NCI-H1417 treated with DMSO at 0.1 percent for 48 hours (cell line): ENCODE measurements at places on chromosomes 4 and X.

GRCh38 chrX:989959-990510, 222.4 kb downstream of the CRLF2 start:
- no peak for DNase-seq

- DNase-seq: no peak
These were observed 6.8 kb upstream of the SHOX start for GRCh38 chrX:623599-624315.

GRCh38 chrX:125319646-125320521, at the start of gene TEX13C:
Gene TEX13C (plus strand): TSS chrX:125319871. CDS start chrX:125320120, 249 bp downstream.
- DNase-seq: no peak

DNA sequence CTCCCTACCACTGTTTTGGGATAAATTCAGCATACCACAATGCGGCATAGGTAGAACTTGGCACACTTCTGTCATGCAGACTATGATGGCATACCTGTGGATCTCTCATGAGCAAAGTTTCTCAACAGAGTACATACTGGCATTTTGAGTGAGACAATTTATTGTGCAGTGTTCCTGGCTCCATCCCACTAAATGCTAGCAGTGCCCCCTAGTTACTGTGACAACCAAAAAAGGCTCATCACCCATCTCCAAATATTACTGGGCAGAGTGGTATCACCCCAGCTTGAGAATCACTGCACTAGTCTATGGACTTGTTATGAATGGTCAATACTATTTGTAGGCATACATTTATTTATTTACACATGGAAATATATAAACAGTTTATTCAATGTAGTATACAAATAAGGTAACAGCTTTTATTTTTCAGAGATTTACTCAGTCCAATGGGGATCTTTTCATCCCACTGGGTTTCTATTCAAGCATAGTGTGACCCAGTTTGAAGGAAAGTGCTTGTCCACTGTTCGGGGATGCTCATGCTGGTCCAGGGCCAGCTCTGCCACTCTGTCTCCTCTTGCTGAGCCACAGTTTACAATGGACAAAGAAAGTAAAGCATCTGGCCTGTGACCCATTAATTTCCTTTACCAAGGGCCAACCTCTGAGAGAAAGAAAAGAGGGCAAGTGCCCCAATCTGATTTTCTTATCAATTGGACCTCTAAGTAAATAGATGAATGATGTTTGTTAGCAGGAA, 81.0 kb upstream of the IL2 start:
- DNase-seq: no peak

GRCh38 chrX:130974323-130974722, 71.3 kb upstream of the ENOX2 start:
- no peak for DNase-seq

GRCh38 chr4:142832022-142832421, 14.1 kb downstream of the INPP4B start:
- no peak for DNase-seq

- DNase-seq: no peak
These were observed at the start of gene AMER1 for GRCh38 chrX:64205441-64205734. Gene AMER1 (minus strand): TSS chrX:64205708. CDS start chrX:64193286, 12,422 bp downstream.

DNA sequence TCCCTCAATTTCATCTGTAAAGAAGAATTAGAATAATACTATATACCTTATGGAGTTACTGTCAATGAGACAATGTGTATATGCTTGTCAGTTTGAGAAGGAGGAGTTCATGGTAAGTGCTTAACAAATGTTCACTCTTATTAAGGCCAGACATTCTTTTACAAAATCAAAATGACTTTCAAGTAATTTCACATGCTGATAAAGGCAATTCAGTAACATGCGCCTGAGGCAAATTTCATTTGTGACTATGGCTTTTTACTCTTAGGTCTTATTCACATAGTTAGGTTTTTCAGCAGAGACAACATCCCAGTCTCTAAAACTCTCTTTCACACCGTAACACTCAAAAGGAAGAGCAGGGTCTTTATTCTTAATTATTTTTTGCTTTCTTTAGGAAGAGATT, 174.4 kb downstream of the CAMK2D start:
- DNase-seq: no peak

- no peak for DNase-seq
These were observed 111.2 kb downstream of the TBL1X start for GRCh38 chrX:9576059-9576458.

- DNase-seq: no peak
These were observed 4.0 kb downstream of the PCYT1B start for GRCh38 chrX:24643116-24643515.

- no peak for DNase-seq
These were observed 13.7 kb downstream of the TEC start for GRCh38 chr4:48255959-48256342.

DNA sequence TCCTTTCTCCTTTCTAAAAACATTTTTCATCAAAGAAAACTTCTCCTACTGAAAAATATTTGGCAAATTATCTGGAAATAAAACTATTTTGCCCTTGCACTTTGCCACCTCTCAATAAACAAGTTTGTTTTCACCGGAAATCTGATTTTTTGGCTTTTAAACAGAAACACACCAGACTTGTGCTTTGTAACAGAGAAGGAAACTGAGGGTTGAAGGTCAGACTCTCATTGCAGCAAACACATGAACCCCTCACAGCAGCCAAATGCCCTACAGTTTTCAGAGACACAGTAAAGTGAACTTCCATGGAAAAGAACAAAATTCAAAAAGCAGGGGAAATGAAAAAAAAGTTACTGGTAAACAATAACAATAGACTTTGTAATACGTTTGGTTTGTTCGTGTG, 95.6 kb upstream of the WDR17 start:
- DNase-seq: no peak

- DNase-seq: no peak
These were observed 39.5 kb downstream of the NSD2 start for GRCh38 chr4:1910643-1911042.

- DNase-seq: no peak
These were observed 56.3 kb downstream of the SHROOM2 start for GRCh38 chrX:9842541-9842940.

DNA sequence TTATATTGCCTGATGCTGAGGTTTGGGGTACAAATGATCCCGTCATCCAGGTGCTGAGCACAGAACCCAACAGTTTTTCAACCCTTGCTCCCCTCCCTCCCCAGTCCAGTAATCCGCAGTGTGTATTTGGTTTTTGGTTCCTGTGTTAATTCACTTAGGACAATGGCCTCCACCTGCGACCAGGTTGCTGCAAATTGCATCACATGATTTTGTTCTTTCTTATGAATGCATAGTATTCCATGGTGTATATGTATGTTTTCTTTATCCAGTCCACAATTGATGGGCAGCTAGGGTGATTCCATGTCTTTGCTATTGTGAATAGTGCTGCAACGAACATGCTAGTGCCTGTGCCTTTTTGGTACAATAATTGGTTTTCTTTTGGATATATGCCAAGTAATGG, 25.4 kb downstream of the GABRQ start:
- no peak for DNase-seq

DNA sequence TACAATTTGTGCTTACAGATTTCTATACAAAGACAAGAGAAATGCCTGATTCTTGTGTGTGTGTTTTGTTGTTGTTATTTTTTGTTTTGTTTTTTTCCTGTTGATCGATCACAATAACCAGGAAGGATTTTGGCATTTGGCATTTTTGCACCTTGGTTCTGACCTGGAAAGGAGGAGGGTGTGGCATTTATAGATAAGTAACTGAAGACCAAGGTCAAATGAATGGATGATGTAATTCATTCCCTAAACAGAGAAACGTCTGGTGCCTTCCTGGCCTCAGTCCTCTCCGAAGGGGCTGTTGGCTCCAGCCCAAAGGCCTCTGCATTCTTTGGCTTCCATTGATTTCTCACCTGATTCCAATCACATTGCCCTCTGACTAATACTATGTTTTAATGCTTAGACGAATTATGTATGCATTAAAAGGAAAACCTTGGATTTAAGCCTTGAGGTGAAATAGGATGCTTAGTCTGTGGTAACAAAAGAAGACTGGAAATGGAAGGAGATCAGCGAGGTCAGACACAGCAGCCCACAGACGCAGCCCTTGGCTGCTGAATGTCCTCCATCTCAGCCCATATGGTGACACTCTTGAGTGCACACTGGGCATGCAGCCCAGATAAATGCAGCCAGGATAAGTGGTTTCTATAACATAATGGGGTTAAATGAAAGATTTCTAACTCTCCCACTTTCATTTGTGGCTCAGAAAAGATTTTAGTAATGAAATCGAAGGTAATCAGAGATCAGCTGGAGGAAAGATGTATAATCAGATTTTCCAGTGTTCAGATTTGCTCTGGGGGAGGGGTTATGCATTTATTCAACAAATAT, 60.5 kb upstream of the TRIM2 start:
- no peak for DNase-seq

DNA sequence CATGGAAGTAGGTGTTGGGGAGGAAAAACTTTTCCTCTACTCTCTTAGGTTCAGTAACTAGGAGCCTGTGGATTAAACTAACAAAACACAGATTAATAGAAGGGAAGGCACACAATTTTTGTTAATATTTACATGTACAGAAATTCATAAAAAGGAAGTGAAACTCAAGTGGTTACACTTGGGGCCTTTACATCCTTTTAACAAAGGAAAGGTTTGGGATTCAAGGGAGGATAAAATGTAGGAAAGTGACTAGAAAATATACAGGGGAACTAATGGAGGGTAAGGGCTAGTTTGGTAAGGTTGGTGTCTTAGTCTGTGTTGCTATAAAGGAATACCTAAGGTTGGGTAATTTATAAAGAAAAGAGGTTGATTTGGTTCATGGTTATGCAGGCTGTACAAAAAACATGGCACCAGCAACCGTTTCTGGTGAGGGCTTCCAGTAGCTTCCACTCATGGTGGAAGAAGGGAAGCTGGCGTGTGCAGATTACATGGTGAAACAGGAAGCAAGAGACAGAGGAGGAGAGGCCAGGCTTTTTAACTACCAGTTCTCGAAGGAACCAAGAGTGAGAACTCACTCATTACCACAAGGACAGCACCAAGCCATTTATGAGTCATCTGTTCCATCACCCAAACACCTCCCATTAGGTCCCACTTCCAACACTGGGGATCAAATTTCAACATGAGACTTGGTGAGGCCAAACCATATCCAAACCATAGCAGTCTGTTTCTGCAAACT, 124.4 kb downstream of the CHRDL1 start:
- DNase-seq: no peak

DNA sequence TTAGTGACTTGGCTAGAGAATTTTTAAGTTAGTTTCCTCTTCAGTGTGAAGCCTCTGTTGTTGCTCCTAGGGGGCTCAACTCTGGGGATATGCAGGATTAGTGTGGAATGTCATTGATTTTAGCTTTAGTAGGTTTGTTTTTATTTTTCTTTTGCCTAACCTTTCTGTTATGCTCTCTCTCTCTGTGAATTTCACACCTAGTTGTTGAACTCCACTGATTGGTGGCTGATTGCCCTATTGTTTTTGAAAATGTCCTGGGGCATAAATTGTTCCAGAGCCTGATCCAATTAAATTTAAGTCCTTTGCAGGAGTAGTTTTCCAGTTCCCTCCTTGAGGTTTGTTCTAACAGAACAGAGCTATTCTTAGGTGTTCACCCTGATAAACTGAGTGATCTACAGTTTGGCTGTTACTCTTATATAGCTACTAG, 393.3 kb upstream of the CTSO start:
- DNase-seq: no peak

GRCh38 chrX:118988911-118989310, 14.5 kb downstream of the LONRF3 start:
- DNase-seq: no peak

- DNase-seq: no peak
These were observed 27.5 kb downstream of the SETD7 start for GRCh38 chr4:139528377-139529005.

DNA sequence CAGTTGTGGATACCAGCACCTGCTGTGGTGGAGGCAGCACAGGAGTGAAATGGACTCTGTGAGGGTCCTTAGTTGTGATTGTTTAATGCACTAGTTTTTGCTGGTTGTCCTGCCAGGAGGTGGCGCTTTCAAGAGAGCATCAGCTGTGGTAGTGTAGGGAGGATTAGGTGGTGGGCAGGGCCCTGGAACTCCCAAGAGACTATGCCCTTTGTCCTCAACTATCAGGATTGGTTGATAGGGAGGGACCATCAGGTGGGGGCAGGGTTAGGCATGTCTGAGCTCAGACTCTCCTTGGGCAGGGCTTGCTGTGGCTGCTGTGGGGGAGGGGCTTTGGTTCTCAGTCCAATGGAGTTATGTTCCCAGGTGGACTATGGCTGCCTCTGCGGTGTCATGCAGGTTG, 121.9 kb downstream of the RRAGB start:
- DNase-seq: no peak

GRCh38 chrX:153638436-153639176, 8.4 kb upstream of the DUSP9 start:
- DNase-seq: no peak

DNA sequence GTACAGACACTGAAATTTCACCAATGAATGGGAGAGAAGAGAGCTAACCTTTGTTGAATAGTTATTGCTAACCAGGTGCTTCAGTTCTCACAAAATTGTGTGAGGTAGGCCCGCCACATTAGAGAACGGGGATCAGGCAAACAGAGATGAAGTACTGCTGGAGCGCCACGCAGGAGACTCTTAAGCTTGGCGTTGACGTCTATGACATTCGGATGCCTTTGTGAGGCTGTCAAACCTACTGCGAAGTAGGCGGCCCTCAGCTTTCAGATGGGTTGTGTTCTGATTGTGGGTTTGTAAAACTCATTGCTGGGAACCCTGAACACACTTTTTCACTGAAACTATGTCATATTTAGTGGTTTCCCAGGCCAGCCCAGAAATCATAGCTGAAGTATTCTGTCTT, 173.6 kb downstream of the CBR4 start:
- no peak for DNase-seq

GRCh38 chr4:115113506-115114106, at the start of gene NDST4:
Gene NDST4 (minus strand): TSS chr4:115113620. CDS start chr4:115077036, 36,584 bp downstream.
- peak; percentile 47 for DNase-seq

- DNase-seq: no peak
These were observed 395.7 kb downstream of the DTHD1 start for GRCh38 chr4:36677112-36677511.

DNA sequence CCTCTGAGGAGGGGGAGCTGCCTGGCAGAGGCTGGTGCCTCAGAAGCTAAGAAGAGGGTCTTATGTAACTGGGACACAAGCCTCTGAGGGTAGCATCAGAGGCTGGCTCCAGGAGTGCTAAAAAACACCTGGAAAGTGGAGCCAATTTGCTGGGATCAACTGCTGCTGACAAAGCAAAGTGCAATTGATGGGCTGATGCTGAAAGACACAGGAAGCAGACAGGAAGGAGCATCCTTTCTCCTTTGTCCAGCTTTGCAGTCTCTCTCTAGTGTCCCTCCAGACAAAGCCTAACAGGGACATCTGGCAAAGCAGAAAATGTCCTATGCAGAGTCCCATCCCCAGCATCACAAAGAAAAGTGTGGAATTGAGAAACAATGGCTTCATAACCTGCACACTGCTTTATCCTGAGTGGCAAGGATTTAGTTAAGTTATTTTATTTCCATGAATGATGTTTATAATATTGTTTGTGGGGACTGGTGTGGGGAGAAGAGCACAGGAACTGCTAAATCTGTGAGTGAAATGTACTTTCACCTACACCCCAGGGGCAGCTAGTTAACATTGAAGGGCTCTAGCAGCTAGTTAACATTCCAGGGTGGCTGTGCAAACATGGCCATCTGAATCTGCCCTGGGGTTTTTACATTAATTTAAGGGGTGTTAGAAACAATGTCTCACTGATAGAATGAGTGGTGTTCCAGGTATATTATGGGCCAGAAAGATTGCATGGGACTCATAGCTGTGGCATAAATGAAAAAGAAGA, 25.6 kb upstream of the MBTPS2 start:
- DNase-seq: no peak

GRCh38 chr4:181278941-181279340, 964.3 kb upstream of the TENM3 start:
- no peak for DNase-seq
